Right ventricle myocardium inferior (tissue), 1 donor: ENCODE measurements at places on chromosomes 5 and 9.

DNA sequence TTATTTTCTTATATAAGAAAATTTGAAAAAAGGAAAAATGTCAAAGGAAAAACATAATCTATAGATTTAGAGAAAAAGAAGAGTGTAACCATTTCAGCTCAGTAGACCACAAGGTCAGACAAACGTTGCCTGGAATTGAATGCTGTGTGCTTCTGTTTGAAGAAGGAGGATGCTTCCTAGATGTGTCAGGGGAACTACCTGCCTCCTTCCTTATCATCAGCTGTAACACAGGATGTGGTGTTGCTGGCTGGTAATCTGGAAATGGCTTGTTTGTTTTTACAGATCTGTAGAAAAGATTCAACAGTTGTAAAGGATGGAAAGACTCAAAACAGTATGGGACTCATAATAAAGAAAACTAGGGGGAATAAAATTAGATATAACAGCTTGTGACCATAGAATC, 160.7 kb upstream of the MEF2C start:
- no peak for DNase-seq

- DNase-seq = no peak
Observed at GRCh38 chr5:59276325-59276675, 617.2 kb downstream of the PDE4D start.

DNA sequence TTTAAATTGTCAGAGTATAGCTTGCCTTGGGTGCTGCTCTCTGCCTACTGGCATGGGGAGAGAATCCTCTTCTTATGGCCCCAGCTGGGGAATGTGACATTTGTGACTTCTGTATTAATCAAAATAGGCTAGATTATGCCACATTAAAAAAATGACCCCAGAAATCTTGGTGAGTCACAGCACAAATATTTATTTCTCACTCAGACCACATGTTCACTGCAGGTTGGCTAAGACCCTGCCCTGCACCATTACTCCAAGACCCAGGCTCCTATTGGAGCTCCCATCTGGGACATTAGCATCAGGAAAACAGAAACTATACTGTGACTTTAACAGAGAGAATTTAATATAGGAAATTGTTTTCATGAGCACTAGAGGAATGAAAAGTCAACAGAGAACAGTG, 16.6 kb upstream of the WHRN start:
- no peak for DNase-seq

GRCh38 chr5:148920646-148921288, 94.4 kb downstream of the ADRB2 start:
- DNase-seq = no peak

DNA sequence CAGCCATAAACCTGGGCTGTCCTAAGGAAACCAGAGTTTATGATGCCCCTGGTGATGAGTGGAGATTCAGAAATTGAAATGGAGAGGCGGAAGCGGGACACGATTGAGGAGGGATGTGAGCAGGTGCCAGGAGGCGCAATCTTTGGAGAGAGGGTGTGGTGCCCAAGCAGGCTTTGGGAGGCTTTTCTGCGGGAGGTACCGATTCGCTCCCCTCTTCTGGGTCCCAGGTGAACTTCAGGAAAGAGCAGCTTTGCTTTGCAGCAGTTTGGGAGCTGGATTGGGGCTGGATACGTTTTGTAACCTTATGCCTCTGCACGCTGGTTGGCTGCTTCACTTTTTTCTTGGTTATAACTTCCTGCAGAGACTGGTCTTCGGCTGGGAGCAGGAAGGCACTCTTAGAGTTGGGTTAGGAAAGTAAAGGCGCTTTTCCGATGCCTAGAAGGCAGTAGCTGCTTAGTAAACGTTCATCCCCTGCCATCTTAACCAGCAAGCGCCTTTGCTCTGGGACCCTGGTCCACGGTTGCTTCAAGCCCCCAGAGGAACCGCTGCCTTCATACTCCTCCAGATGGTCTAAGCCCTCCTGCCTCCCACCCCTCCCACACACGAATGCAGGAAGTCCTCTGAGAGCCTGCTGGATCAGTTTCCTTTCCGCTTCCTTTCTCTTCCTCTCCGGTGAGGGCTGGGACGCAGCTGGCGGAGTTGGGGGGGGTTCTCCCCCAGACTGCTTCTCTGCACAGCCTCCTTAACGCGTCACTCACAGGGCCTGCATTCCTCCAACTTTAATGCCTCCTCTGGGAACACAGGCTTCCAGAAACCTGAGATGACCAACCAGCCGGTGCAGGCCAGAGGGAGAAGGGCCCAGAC, 15.2 kb upstream of the NEK6 start:
- DNase-seq = no peak

DNA sequence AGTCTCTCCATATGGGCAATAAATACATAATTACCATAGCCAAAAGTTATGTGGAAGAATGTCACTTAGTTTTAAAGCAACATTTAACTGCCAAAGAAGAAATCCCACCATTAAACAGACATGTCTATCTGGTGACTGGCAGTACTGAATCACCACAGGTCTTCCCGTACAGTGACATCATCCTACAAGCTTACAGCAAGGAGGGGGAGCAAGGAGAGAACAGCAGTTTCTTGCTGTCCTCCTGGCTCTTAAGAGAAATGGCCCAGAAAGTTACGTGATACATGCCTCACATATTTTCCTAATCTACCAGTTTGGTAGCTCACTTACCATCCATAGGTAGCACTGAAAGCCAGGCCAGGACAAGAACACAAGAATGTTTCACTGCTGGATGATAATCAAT, 671.0 kb downstream of the DMRTA1 start:
- DNase-seq = no peak
